ENCODE measurements at places on chromosomes 4 and X. TPM values are rescaled to one million over a fixed set of nuclear protein-coding genes. Genes with fewer than 3 reads are reported as not detected.

The ERCC6L gene
- total RNA-seq: not detected

- DNase-seq: no peak
These were observed 97.5 kb downstream of the MAOA start for GRCh38 chrX:43753637-43754036.

The BEND2 gene
- not detected for total RNA-seq

DNA sequence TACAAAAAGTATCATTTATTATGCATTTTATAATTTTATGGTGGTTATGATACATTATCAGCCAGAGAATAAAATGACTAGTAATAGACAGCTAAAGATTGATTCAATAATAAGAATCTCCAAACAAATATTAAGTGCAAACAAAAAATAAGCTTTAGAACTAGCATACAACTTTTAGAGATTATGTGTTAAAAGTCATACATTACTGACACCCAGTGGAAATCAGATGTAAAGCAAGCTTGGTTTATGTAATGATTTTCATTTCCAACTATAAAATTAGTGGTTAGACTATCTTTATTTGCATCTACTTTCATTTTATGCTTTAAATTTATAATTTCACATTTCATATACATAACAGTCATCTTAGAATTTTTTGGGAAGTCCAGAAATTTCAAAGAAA lies 57.7 kb downstream of the IL13RA2 start:
- DNase-seq: no peak

DNA sequence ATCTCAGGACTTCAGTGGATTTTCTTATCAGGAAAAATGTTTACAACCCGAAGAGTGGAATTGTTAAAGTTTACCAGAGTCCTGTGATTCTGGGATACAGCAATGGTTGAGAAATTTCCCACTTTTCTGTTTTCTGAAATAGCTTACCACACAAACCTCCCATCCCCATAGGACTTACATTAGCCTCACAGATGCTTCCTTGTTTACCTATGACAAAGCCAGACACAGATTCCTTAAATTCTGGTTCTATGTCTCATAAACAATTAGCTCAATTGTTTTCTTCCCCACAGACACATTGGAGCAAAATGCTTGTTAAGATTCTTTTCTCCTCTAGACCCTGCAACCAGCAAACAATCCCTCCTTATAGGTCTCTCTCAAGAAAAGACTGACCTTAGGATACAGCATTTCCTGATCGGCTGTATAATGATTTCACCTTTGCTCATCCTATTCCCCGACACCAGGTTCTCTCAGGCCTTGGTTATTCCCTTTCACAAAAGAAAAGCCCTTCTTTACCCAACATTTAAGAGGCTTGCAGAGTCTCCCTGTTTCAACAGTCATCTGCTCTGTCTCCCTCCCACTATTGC lies 886.2 kb downstream of the ARAP2 start:
- DNase-seq: no peak

- no peak for DNase-seq
These were observed 78.7 kb downstream of the ALG13 start for GRCh38 chrX:111759686-111760085.

DNA sequence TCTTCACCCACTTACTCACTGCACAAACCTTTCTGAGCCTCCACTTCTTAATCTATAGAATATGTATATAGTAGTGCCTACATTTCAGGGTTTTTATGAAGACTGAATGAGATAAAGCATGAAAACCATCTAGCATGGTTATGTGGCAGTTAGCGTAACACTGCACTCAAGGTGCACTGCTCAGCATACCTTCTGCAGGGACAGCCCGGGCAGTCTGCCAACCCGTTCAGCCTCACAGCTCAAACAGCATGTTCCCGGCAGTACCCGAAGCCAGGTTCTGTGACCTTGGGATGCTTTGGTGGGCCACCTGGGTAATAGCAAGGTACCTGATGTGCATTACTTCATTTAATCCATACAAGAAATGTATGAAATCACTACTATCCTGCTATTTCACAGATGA lies 81.4 kb downstream of the DOCK11 start:
- DNase-seq: no peak

The POU3F4 gene
- not detected for total RNA-seq

DNA sequence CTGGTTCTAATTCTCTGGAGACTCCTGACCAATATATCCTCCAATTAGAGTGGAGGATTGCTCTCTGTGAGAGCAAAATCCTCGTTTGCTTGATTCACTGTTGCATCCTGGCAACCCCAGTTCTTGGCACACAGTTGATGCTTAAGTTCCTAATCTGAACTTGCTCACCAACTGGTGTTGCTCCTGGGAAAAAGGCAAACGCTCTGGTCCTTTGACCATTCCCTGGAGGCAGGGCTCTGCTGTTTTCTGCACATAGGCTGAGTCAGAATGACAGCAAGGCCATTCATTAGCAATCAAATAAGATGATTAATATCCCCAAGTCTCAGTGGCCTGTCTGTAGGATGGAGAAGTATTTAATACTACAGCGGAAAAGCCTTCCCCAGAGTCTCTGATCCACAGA lies 172.7 kb upstream of the TBC1D9 start:
- DNase-seq: peak; percentile 68

DNA sequence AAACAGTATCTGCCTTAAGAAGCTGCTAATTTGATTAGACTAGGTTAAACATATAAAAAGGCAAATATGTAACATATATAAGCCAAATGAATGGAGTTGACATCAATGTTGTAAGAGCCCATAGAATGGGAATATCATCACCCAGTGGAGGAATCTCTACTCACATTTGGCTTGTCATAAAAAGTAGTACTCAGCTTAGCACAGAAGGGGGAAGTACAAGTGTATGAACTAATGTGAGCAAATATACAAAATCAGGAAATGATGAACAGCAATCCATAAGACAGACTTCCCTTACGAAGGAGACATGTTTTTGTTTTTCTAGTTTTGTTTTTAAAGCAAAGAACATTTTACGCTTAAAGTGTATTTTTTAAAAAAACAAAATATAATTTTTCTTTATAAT lies 74.9 kb downstream of the MAB21L2 start:
- no peak for DNase-seq

GRCh38 chr4:125750828-125751466 lies 436.2 kb downstream of the FAT4 start:
- no peak for DNase-seq

DNA sequence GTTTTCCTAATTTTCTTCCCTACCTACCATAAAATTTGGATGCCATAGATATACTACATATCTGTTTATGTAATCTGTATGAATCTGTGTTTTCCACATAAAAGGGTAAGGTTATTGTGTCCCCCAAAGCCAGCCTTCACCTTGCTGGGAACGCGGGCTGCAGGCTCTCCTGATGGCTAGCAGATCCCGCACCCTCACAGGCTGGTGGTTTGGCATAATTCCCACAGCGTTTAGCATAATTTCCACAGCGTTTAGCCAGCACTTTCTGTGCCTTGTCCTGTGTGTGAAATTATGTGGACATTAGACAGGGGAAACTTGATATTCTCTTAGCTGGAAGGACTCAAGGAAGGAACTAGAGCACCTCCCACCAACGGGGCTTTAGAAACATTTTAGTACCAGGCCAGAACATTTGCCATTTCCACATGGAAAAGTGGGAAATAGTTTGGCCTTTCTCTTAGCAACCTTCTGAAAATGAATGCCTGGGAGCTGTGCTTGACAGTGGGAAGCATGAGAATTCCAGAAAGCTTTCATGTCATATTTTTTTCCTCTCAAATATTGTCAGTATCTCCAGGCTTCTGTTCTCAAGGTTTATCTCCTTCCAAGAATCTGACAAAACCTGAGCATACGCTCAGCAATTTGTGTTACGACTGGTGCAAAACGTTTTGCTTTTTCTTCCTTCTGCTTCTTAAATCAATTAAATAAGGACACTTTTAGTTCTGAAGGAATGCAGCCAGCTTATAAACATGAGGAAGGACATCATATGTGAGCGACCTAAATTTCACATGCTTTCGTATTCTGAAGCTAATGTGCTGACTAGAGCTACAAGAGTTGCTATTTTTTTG lies 67.9 kb downstream of the STK32B start:
- DNase-seq: no peak

Measured in ascending aorta (tissue), 2 donors.